ENCODE measurements at places on chromosomes 2 and 18.

DNA sequence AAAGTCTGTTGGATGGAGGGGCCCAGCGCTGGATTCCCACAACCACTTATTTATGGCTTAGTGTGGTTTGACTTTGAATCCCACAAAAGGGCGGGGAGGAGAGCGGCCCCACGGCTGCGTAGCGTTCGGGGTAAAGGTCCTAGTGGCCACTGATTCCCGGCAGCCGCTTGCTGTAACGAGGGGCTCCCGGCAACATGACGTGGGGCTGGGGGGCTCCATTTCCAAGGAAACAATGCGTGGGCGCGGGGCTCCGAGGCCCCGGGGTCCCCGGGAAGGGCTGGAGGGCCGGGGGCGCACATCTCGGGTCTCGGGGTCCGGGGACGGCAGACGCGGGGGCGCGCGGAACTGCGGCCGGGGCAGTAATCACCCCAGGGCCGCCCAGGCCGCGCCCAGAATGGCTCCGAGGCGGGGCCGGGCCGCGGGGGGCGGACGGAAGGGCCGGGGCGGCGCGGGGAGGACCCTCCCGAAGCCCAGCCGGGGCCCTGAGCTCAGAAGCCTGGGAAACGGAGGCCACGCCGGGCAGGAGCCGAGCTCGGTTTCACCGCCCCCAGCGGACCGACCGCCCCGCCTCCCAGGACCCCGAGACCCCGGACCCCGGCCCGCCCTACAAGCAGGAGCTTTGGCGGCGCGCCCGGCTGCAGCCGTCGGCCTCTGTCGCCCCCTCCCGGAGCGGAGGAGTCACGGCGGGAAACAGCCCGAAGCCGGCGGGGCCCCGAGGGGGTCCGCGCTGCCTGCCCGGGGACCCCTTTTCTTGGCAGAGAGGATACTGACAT lies 11.9 kb upstream of the MLPH start:
- peak; percentile 99 for DNase-seq
- H3K4me3 ChIP-seq = peak overlapping the region; percentile 68
- H3K4me1 ChIP-seq = peaks cover 8% of the 10 kb centered on the region

DNA sequence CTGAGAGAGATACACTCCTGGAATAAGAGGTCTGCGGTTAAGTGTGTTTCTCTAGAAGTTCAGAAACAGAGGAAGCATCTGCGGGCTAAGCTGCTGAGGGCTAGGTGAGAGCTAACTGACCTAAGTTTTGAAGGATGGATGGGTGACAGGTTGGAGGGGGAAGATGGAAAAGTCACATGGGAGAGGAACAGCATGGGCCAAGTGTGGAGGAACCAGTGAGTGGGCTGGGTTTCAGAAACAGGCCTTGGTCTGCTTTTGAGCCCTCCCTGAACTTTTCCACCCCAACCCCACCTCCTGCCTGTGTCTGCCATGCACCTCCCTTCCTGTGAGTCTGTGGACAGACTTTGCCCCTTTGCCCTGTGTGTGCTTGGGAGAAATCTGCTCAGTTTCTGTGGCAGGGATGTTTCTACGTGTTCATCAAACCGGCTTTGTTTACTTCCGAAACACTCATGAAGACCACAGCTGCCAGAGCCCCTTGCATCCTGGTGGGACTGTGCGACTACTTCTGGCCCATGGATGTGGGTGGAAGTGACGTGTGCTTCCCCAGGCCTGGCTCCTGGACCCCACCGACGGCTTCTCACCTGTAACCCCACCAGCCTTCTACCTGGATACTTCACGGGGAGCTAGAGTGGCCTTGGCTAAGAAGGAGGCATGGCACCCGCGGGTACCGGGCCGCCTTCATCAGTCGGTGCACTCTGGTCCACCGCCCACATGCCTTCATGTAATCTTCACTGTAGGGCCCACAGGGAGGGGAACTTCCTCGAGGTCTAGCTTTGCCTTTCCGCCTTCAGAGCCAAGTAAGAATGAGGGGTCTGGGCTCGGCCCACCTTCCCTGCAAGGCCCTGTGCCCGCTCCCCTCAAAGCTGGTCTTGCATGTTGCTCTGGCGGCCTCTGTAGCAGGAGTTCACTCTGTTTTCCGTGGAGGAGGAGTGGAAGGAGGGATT lies 1.4 kb upstream of the HPCAL1 start:
- DNase-seq = no peak
- no peak overlapping the region for H3K4me3 ChIP-seq
- H3K4me1 ChIP-seq = peaks cover 13% of the 10 kb centered on the region
- no peaks in the 10 kb centered on the region for H3K27me3 ChIP-seq

DNA sequence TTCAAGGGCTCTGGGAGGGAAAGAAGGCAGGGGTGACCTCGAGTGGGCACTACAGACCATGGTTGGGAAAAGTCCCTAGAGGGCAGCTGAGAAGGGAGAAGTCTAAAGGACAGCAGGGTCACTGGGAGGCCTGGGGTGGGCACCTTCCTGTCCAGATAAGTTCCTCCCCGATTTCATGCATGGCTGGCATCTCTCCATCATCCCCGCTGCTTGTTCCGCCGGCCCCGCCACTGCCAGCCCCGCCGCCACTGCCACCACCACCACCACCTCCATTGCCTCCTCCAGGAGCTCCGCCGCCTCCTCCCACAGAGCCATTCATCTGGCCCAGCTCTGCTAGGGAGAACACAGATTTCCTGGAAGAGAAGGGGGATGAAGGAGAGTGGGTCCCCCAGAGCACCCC lies 53.6 kb downstream of the MTHFD2 start:
- H3K36me3 ChIP-seq = no peaks in the 10 kb centered on the region
- no peak overlapping the region for H3K4me3 ChIP-seq
- no peaks in the 10 kb centered on the region for H3K4me1 ChIP-seq
- no peaks in the 10 kb centered on the region for H3K27me3 ChIP-seq

GRCh38 chr2:227616631-227617030 lies 667 bp upstream of the SCYGR4 start:
- no peak for DNase-seq
- no peak overlapping the region for H3K4me3 ChIP-seq
- H3K4me1 ChIP-seq = no peaks in the 10 kb centered on the region
- H3K27me3 ChIP-seq = no peaks in the 10 kb centered on the region

DNA sequence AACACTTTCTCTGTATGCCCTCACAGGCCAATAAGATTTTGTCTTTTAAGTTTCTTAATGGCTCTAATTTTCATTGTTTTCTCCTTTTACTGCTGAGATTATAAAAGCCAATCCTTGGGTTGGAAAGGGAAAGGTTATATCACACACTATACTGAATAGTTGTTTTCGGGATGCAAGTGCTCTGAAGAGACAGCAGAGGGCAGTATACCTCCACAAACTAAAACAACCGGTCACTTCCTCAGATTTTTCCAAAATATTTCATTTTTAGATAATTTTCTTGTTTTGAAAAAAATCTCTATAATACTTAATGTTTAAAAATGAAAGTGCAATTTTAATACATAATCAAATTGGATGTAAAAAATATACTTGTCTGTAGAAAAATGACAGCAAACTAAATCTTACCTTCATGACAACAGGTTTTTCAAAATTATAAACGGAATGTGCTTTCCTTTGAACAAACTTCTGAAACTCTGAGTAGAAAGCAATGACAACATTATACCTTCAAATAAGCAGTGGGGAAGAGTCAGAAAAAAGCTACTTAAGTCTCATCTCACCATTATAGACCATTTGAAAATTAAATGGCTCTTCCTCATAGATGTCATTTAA lies 82.7 kb downstream of the ORC4 start:
- no peak overlapping the region for H3K4me3 ChIP-seq
- peak; percentile 16 for DNase-seq
- no peaks in the 10 kb centered on the region for H3K27me3 ChIP-seq

DNA sequence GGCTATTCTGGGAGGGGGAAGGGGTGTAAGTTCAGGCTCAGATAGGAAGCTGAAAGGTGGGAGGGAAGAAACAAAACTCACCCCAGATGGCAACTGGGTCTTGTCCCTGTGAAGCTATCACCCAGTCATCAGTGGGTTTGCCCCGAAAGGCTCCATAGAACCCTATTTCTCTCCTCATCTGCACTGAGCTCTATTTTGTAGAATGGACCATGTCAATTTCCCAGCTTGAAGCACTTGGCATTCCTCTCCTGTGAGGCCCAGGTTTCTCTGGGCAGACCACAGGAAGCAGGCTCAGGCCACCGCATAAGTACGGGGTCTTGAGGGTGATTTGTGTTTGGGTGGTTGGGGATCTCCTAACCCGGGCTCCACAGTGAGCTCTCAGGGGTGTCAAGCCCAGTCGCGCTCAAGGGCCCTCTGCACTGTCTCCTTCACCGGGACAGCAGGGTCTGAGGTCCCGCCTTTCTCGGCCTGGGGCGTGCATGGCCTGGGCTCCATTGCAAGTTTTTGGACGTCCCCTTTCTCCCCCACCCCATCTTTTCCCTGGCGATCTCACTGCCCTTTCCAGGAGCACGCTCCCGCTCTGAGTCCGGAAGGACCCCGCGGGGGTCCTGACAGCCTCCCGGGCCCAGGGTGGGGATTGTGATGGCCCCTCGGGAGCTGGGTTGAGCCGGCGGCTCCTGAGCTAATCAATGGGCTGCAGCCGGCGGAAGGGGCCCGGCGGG lies 27.3 kb upstream of the NOTO start:
- DNase-seq = no peak
- H3K4me3 ChIP-seq = 0 out of 2 replicates have a peak overlapping the region, but pooled peaks have one; percentile 32
- H3K4me1 ChIP-seq = no peaks in the 10 kb centered on the region

GRCh38 chr2:41701231-41701630 lies 346.6 kb upstream of the PKDCC start:
- DNase-seq = no peak
- H3K36me3 ChIP-seq = no peaks in the 10 kb centered on the region
- H3K4me1 ChIP-seq = no peaks in the 10 kb centered on the region

DNA sequence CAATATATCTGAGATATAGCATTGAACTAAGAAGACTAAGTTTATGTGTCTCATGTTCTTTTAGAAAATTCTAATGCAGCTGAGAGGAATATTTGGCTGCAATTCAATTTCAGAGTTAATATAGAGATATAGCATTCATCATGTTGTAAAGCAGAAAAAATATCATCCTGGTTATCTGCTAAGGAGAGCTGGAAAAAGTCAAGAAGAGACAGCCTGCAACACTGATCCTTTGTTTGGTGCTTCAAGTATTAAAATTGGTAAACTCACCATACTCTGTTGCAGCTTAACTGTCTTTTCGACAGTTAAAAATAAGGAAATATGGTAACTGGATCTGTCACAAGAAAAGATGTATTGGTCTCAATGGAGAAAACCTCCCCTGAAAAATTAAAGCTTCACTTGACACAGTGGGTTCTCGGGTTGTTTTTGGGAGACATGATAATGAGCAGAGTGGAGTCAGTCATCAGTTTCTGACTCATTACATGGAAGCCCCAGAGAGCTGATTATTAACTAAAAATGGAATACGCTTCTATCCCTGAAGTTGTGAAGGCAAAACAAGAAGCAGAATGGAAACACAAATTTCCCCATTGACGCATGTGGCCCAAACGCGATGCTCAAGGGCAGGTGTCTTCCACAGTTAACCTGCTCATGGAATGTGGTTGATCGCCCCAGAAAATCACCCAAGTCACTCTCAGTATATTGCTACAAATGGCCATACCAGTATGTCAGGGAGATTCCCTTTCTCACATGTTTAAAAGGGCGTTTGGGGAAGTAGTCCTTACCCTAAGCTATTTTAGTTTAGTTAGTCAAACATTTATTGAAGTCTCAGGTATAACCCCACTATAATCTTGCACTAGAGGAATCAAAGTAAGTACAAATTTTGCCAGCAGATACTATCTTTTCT lies 8.2 kb downstream of the BCL2 start:
- no peak overlapping the region for H3K4me3 ChIP-seq
- no peak overlapping the region for H3K27ac ChIP-seq
- H3K36me3 ChIP-seq = no peaks in the 10 kb centered on the region
- DNase-seq = no peak
- no peaks in the 10 kb centered on the region for H3K27me3 ChIP-seq

- H3K4me1 ChIP-seq = peaks cover 14% of the 10 kb centered on the region
- no peak overlapping the region for H3K27ac ChIP-seq
- peak; percentile 73 for DNase-seq
Observed at GRCh38 chr2:120344214-120344975, 1.5 kb upstream of the INHBB start.

GRCh38 chr2:86344404-86344803 lies 7.0 kb upstream of the REEP1 start:
- H3K36me3 ChIP-seq = no peaks in the 10 kb centered on the region
- H3K4me1 ChIP-seq = no peaks in the 10 kb centered on the region
- no peak for DNase-seq
- no peak overlapping the region for H3K4me3 ChIP-seq

GRCh38 chr2:128037649-128038048 lies 9.8 kb upstream of the SAP130 start:
- no peaks in the 10 kb centered on the region for H3K4me1 ChIP-seq
- no peak overlapping the region for H3K4me3 ChIP-seq
- no peaks in the 10 kb centered on the region for H3K27me3 ChIP-seq
- no peak overlapping the region for H3K27ac ChIP-seq

DNA sequence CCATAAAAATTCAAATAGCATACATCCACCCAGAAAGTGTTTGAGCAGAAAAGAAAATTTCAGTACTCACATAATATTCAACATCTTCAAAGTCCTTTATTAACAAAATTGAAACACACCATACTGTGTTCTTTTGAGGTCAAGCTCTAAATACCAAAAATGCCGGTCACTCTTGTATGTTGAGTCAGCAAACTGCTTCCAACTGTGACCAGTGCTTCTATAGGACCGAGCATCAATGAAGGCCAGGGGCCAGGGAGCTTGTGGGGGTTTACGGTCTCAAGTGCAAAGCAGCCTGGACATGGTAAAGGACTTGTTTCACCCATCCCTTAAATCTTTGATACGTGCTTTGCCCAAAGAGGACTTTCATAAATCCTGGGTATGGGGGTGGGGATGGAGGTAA lies 112.7 kb upstream of the REV1 start:
- H3K4me3 ChIP-seq = no peak overlapping the region
- no peak overlapping the region for H3K27ac ChIP-seq
- no peak for DNase-seq
- no peaks in the 10 kb centered on the region for H3K27me3 ChIP-seq

- peaks cover 3% of the 10 kb centered on the region for H3K4me1 ChIP-seq
- H3K36me3 ChIP-seq = peaks cover 47% of the 10 kb centered on the region
- no peaks in the 10 kb centered on the region for H3K27me3 ChIP-seq
- DNase-seq = no peak
- H3K4me3 ChIP-seq = no peak overlapping the region
- H3K27ac ChIP-seq = no peak overlapping the region
Observed at GRCh38 chr2:73730810-73731209, 6.3 kb downstream of the TPRKB start.

GRCh38 chr2:204510709-204511420 lies 34.4 kb upstream of the PARD3B start:
- no peaks in the 10 kb centered on the region for H3K36me3 ChIP-seq
- no peak overlapping the region for H3K27ac ChIP-seq
- no peak for DNase-seq
- H3K27me3 ChIP-seq = no peaks in the 10 kb centered on the region
- no peak overlapping the region for H3K4me3 ChIP-seq
